ENCODE measurements at places on chromosomes 7 and 10. TPM values are rescaled to one million over a fixed set of nuclear protein-coding genes. Genes with fewer than 3 reads are reported as not detected.

RNF133 gene
- 0.59 TPM for total RNA-seq

ZMIZ1 gene
- total RNA-seq, result 50.4 TPM

CRHR2 gene
- total RNA-seq, result not detected

RBP4 gene
- 2.1 TPM for total RNA-seq

MINDY4 gene
- 8.5 TPM for total RNA-seq

NUTM2A gene
- 0.72 TPM for total RNA-seq

GRCh38 chr10:97508342-97508741 lies 9.6 kb downstream of the UBTD1 start:
- peak; percentile 82 for DNase-seq
- H3K4me1 ChIP-seq, result peaks cover 5% of the 10 kb centered on the region
- H3K36me3 ChIP-seq, result no peaks in the 10 kb centered on the region
- H3K4me3 ChIP-seq, result no peak overlapping the region
- no peak overlapping the region for H3K27ac ChIP-seq

DNA sequence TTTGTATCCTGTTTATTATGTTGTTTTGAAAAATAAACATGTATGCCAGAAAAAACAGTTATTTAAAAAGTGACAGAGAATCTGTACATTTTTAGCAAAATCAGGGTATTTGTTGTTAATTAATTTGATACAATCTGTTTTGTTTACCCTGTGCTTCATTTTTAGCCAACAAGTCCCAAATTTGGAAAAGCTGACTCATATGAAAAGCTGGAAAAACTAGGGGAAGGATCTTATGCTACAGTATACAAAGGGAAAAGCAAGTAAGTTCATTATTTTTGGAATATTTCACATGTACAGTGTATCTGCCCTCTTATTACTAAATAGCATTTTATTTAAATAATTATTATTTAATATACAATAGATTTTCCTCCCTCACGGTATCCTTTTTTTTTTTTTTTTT lies 151.4 kb downstream of the CDK14 start:
- H3K4me1 ChIP-seq, result no peaks in the 10 kb centered on the region
- H3K27me3 ChIP-seq, result no peaks in the 10 kb centered on the region
- no peak overlapping the region for H3K27ac ChIP-seq
- H3K36me3 ChIP-seq, result no peaks in the 10 kb centered on the region
- peak; percentile 72 for DNase-seq

DNA sequence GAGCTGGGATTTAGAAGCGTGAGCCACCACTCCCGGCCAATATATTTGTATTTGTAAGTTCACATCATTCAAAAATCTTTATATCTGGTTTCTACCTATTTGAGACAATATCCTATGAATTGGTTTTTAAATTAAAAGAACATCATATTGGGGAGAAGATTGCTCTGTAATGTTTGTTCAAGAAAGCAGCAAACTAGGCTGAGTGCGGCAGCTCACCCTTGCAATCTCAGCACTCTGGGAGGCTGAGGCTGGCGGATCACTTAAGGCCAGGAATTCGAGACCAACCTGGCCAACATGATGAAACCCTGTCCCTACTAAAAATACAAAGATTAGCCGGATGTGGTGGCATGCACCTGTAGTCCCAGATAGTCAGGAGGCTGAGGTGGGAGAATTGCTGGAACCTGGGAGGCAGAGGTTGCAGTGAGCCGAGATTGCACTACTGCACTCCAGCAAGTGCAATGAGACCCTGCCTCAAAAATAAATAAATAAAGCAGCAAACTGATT lies 9.4 kb downstream of the NIPSNAP2 start:
- DNase-seq, result no peak
- H3K27me3 ChIP-seq, result no peaks in the 10 kb centered on the region
- no peak overlapping the region for H3K4me3 ChIP-seq

DNA sequence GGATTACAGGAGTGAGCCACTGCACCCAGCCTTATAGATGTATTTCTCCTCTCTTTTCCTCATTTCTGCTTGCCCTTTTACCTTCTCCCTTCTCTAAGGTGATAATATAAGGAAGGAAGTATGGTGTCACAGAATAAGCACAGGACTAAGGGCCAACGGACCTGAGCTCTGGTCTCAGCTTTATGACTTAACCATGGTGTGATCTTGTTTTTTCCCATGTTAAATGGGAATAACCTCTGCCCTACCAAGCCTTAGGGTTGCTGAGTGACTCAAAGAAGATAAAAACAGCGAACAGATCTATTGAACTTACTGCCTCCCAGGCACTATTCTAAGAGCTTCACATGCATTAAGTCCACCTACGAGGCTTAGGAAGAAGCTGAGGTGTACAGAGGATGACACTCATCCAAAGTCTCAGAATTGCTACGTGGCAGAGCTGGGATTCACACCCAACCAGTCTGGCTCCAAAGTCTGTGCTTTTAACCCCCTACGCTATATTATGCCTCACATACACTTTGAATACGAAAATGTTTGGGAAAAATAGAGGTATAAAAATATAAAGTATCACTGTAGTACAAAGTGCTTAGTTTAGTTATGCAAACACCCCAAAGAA lies 5.6 kb downstream of the UROS start:
- H3K27me3 ChIP-seq, result no peaks in the 10 kb centered on the region
- H3K4me1 ChIP-seq, result peaks cover 7% of the 10 kb centered on the region
- peaks cover 31% of the 10 kb centered on the region for H3K36me3 ChIP-seq

- no peaks in the 10 kb centered on the region for H3K27me3 ChIP-seq
- DNase-seq, result peak; percentile 32
- no peaks in the 10 kb centered on the region for H3K4me1 ChIP-seq
- H3K36me3 ChIP-seq, result no peaks in the 10 kb centered on the region
These were observed 285.8 kb downstream of the CAMK1D start for GRCh38 chr10:12635127-12635541.

DNA sequence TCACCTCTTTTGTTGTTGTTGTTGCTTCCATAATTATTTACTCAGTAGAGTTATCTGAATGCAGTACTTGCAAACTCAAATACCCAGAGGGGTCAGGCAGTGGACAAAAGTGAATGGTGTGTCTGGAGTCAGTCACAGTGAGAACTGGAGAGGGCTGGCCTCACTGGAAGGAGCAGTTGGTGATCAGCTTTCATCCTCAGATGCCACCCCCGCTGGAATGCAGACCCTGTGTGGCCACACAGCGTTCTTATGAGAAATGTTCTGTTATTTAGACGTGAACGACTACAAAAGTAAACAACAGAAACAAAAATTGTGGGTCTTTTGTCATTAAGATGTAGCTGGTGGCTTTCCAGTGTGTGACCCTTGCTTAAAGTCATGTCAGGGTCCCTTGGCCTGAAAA lies 29.6 kb upstream of the VPS41 start:
- no peaks in the 10 kb centered on the region for H3K4me1 ChIP-seq
- H3K27ac ChIP-seq, result no peak overlapping the region
- no peaks in the 10 kb centered on the region for H3K27me3 ChIP-seq
- H3K4me3 ChIP-seq, result no peak overlapping the region
- DNase-seq, result no peak
- no peaks in the 10 kb centered on the region for H3K36me3 ChIP-seq

GRCh38 chr7:138837627-138838026 lies 39.6 kb upstream of the ATP6V0A4 start:
- no peaks in the 10 kb centered on the region for H3K27me3 ChIP-seq
- H3K4me1 ChIP-seq, result peaks cover 3% of the 10 kb centered on the region
- no peak for DNase-seq
- H3K4me3 ChIP-seq, result no peak overlapping the region

- H3K36me3 ChIP-seq, result no peaks in the 10 kb centered on the region
- DNase-seq, result peak; percentile 98
- H3K27ac ChIP-seq, result peak overlapping the region; percentile 61
These were observed 585 bp upstream of the POP7 start for GRCh38 chr7:100705320-100705752.

GRCh38 chr10:93656155-93656554 lies 43.8 kb downstream of the PDE6C start:
- no peaks in the 10 kb centered on the region for H3K27me3 ChIP-seq
- H3K4me3 ChIP-seq, result no peak overlapping the region
- no peak overlapping the region for H3K27ac ChIP-seq
- peak; percentile 8 for DNase-seq
- no peaks in the 10 kb centered on the region for H3K36me3 ChIP-seq
- peaks cover 4% of the 10 kb centered on the region for H3K4me1 ChIP-seq

DNA sequence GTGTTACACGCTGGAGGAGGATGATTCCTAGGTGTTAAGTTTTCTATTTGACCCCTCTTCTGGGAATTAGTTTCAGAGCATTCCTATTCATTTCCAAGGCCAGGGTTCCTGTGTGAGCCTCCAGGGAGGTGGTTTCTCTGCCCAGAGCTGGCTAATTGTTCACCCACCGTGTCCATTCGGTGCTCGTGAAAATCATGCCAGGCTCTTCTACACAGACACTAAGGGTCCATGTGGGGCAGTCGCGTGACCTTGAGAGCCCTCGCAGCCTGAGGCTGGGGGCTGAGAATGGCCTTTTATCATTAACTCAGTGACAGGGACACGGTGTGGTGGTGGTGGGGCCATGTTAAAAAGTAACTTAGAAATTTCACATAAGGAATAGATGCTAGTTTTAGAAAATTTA lies 83.7 kb downstream of the EMX2 start:
- DNase-seq, result no peak
- H3K27me3 ChIP-seq, result no peaks in the 10 kb centered on the region
- no peaks in the 10 kb centered on the region for H3K36me3 ChIP-seq
- no peak overlapping the region for H3K27ac ChIP-seq
- no peak overlapping the region for H3K4me3 ChIP-seq

DNA sequence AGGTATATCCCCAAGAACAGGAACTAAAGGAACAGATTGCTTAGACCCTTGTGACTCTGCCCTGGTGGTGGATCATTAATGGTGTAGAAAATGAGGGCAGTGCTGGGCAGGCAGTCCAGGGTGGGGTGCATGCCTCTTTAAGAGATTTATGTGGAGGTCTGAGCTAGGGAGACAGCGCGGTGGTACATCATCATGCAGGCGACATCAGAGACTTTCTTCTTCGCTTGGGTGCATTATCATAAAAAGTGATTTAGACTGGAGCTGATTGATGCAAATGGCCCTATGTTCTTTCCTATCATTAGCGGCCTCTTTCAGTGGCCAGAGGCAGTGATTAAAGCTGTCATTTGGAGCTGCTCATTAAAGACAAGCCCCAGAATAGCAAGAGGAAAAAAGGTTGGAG lies 519.1 kb upstream of the GALNT17 start:
- H3K36me3 ChIP-seq, result no peaks in the 10 kb centered on the region
- H3K27ac ChIP-seq, result no peak overlapping the region
- no peaks in the 10 kb centered on the region for H3K27me3 ChIP-seq
- H3K4me3 ChIP-seq, result no peak overlapping the region
- no peak for DNase-seq

DNA sequence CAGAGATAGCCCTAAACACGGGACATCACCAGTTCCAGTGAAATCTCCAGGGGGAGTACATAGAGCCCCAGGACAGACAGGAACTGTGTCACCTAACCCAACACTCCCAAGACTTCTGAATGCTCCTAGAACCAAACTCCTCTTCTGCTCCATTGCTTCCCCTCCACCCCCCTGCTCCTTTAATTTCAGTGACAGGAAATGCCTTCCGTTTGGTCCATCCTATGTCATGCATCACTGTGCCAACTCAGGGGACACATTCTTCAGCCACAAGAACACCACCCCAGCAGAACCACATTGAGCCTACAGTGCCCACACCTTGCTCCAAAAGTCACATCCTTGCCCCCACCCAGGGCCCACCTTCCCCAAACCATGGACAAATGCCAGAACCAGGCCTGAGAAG lies 100.5 kb downstream of the KCNMA1 start:
- H3K36me3 ChIP-seq, result no peaks in the 10 kb centered on the region
- no peaks in the 10 kb centered on the region for H3K27me3 ChIP-seq
- H3K27ac ChIP-seq, result no peak overlapping the region
- DNase-seq, result no peak
- H3K4me1 ChIP-seq, result peaks cover 17% of the 10 kb centered on the region
- no peak overlapping the region for H3K4me3 ChIP-seq

DNA sequence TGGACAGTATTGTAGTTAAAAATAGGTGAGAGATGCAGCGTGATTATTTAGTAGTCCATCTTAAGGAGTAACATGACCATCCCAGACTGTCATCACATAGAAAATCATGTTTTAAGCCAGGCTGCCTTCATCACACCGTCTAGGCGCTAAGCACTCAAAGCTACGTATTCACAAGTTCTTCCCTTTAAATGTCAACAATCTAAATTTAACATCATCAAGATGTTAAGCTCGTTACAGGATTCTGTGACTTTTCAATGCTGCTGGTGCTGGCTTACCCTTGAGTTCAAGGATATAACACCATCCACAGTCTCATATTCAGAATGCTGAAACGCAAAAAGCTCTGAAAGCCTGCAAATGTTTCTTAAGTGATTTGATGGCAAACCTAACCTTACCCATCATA lies 109.5 kb upstream of the CDCA7L start:
- H3K4me1 ChIP-seq, result no peaks in the 10 kb centered on the region
- no peaks in the 10 kb centered on the region for H3K36me3 ChIP-seq
- H3K27me3 ChIP-seq, result peaks cover 10% of the 10 kb centered on the region
- no peak overlapping the region for H3K4me3 ChIP-seq

- no peaks in the 10 kb centered on the region for H3K36me3 ChIP-seq
- H3K27me3 ChIP-seq, result no peaks in the 10 kb centered on the region
- DNase-seq, result no peak
- H3K4me1 ChIP-seq, result no peaks in the 10 kb centered on the region
- no peak overlapping the region for H3K4me3 ChIP-seq
These were observed 778.8 kb downstream of the LRMDA start for GRCh38 chr10:76210211-76210610.

- H3K27me3 ChIP-seq, result no peaks in the 10 kb centered on the region
- no peaks in the 10 kb centered on the region for H3K36me3 ChIP-seq
- no peaks in the 10 kb centered on the region for H3K4me1 ChIP-seq
- H3K27ac ChIP-seq, result no peak overlapping the region
- peak; percentile 36 for DNase-seq
These were observed 77.8 kb downstream of the TEX36 start for GRCh38 chr10:125605167-125605566.
